ENCODE measurements at places on chromosomes 5 and 9. TPM values are rescaled to one million over a fixed set of nuclear protein-coding genes. Genes with fewer than 3 reads are reported as not detected.

RIMOC1 gene
- 12.1 TPM for polyA plus RNA-seq

GGTA1 gene
- polyA plus RNA-seq = not detected

GOLGA2 gene
- polyA plus RNA-seq = 4.6 TPM

DNA sequence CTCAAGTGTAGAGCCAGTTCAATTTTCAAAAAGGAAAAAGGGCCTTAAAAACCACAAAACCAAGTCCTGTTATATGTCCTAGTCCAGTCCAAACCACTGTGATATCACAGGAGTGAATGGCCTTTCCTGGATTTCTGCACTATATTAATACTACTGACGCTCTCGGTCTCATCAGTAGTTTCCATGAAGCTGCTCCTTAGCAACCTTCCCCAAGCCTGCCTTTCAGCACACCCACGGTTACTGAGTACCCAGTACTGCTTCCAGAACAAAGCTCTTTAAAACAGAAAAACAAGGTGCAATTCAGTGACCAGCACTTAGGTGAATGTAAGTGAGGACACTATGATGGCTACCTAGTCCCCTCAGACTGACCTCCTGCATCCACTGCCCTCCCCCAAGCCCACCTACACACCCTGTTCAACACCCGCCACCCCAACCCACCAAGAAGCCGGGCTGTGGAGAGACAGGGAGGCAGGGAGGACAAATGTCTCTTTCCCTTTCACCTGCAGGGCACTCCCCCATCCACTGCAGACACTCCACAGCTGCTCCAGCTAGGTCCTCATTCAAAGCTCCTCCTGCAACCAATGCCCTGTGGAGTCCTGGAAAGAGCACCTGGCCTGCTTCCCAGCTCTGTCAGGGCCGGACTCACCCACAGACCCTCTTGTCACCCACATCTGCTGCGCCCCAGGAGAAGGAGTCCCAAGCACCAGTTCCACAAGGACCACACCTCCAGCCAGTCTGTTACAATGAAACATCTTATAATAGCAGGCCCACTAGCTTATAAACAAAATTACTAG, 25.9 kb downstream of the PSMB7 start:
- no peak for DNase-seq

DNA sequence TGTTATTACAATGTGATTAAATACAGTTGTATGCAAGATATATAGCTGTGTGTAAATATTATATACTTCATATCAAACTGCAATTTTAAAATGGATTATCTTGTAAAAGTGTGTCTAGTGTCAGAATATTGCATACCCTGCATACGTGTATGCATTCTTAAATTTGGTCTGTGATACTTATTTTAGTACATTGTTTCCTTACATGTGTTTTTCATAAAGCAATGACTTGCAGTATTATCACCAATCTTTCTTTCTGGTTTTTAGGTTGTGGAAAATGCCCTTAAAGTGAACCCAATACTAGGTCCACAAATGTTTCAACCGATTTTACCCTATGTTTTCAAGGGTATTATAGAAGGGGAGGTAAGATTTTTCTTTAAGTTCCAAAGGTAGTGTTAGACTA, 28.5 kb upstream of the LRRC70 start:
- no peak for DNase-seq
